ENCODE measurements at places on chromosomes 7 and 10.

DNA sequence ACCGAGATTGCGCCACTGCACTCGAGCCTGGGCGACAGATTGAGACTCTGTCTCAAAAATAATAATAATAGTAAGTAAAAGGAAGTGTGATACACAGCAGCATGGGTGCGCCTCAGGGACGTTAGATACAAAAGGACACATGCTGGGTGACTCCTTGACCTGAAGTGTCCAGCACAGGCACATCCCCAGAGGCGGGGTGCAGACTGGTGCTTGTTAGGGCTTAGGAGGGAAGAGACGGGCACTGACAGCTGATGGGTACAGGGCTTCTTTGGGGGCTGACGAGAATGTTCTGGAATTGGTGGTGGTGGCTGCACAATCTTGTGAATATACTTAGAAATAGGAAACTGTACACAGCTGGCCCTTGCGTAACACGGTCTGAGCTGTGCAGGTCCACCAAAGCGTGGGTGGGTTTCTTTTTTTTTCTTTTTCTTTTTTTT lies 61.8 kb upstream of the DNAJB6 start:
- no peak for DNase-seq

- no peak for DNase-seq
Observed at GRCh38 chr7:131342864-131343442, 15.3 kb downstream of the MKLN1 start.

GRCh38 chr7:123974326-123974908 lies 49.4 kb downstream of the SPAM1 start:
- no peak for DNase-seq

- no peak for DNase-seq
Observed at GRCh38 chr7:20050241-20050966, 166.8 kb downstream of the MACC1 start.

GRCh38 chr7:98215561-98216495 lies 4.6 kb downstream of the BHLHA15 start:
- no peak for DNase-seq

DNA sequence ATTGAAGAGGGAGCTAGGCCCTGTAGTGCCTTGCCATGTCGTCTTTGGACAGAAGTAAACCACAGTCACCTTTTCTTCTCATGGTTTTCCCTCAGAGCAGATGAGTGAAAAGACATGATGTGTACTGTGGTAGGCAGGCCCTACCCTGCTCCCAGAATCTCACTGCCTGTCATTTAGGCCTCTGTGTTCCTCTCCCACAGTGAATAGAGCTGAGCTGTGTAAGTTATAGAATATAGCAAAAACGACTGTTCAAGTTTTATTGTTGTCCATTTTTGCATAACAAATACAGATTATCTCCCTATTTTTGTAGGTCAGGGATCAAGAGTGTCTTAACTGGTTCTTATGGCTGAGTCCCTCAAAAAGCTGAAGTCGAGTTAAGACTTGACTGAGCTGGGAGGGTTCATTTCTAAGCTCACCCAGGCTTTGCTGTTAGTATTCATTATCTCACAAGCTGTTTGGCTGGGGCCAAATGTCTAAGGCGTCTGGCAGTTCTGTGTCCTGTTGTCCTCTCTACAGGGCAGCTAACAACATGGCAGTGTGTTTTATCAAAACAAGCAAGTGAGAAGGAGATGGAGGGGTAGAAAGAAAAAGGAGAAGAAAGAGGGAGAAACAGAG lies 780.9 kb upstream of the POM121L12 start:
- DNase-seq: no peak

DNA sequence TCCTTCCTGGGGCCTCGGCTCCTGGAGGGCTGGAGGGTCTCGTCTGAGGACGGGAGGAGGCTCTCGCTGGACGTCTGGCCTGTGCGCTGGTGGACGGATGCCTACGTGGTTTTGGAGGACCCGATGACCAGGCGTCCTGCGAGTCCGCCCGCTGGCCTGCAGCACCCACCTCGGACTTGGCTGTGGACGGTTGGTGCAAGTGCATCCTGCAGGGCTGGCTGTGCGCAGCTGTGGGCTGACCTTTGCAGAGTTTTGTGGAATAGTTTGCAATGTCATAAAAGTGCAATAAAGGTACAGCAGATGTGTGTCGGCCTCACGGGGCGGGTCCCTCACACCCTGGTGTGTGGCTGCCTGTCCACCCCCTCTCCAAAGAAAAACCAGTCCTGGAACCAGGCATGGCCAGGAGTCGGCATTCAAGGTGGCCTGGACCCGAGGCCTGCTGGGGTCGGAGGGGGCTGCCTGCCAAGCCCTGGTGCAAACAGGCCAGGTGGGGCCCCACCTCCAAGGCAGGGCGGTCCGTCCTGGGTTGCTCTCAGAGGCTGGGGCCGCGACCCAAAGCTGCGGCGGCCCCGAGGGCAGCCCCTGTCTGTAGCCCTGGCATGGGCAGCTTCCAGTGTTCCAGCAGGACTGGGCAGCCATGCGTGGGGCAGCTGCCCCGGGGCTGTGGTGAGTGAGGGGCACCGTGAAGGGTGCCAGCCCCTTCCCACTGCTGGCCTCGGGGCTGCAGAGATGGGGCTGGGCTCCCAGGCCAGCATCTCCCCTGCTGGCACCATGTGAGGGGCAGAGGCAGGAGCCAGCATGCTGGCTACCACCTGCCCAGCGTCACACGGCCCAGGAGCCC lies 29.3 kb upstream of the FOXL3 start:
- no peak for DNase-seq

DNA sequence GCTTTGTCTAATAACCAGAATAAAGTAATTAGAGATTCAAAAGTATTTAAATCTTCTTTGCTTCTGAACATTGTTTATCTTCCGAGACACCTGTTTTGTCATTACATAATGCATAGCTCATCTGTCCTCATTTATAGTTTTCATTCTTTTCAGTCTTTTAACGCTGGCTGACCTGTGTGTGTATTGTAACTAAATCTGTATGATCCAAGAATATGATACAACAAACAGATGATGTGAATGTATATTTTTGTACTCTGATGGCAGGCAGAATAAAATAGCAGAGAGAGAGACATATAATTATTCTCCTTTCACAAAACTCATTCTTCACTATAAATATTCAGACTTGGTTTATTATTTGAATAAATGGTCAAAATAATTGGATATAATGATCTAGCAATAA lies 80.6 kb downstream of the ORC5 start:
- DNase-seq: no peak

DNA sequence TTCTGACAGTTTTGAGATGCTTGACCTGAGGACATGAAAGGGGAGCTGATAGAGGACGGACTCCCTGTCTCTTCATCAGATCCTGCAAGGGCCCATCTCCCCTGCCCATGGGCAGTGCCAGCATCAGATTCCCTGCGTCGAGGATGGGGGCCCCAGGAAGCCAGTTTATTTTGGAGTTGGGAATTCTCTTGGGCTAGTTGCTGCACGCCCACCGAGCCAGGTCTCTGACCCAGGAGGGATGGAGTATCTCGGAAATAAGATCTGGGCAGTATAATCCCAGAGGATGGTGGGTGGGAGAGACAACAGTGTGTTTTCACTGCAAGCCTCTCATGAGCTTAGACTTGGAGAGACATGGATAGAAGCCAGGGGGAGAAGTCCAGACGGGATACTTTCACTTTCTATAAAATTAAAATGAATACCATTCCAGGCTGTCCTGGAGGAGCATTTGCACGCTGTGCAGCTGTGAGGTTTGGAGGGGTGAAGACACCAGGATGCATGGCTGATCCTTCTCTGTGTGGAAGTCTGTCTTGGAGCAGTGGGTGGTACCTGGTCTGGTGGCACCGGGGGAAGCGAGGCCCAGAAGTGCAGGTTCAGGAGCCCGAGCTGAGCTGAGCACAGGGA lies 25.8 kb downstream of the DOCK1 start:
- no peak for DNase-seq

GRCh38 chr10:78470267-78471103 lies 436.8 kb downstream of the RPS24 start:
- DNase-seq: no peak

GRCh38 chr7:101271021-101271420 lies 26.1 kb upstream of the FIS1 start:
- no peak for DNase-seq

GRCh38 chr7:101159696-101160674 lies 5.4 kb downstream of the VGF start:
- no peak for DNase-seq

DNA sequence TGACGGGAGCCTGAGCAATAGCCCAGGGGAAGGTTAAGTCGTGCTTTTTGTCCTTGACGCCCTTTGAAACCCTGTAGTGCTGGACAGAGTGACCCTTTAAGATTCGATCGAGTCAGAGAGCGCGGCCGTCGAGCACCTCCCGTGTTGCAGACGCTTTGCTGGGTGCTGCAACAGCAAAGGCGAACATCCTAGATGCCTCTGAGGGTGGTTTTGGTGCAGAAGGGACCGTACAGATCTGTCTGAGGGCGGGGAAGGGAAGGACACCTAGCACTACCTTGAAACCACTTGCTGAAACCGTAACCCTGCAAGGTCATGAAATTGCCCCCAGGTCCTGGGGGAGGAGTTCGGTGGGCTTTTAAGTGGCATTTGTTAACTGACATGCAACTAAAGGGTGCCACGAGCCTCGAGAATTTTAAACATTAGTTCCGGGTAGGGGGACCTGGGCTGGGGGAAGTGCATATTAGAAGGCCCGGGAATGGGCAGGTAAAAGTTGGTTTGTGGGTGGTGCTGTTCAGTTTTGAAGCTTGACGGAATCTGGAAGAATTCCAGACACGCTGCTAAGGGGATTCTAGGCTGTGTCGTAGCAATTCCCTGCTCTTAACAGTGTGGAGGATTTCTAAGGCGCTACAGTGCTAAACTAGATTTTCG lies 786 bp downstream of the ATP5F1C start:
- DNase-seq: peak; percentile 7

GRCh38 chr10:100746784-100747455 lies 1.5 kb downstream of the PAX2 start:
- DNase-seq: no peak

GRCh38 chr7:143223784-143224183 lies 1.9 kb downstream of the TAS2R40 start:
- no peak for DNase-seq

DNA sequence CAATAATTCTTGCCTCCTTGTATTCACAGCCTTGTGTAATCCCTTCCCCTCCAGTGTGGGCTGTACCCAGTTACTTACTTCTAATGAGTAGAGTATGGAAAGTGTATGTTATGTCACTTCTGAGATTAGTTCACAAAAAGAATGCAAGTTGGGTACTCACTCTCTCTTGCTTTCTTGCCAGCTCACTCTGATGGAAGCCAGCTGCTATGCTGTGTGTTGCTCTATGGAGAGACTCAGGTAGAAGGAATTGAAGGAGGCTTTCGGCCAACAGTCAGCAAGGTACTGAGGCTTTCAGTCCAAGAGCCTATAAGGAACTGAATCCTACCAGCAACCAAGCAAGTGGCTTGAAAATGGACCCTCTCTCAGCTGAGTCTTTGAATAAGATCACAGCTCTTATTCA lies 9.7 kb upstream of the BICC1 start:
- DNase-seq: no peak

DNA sequence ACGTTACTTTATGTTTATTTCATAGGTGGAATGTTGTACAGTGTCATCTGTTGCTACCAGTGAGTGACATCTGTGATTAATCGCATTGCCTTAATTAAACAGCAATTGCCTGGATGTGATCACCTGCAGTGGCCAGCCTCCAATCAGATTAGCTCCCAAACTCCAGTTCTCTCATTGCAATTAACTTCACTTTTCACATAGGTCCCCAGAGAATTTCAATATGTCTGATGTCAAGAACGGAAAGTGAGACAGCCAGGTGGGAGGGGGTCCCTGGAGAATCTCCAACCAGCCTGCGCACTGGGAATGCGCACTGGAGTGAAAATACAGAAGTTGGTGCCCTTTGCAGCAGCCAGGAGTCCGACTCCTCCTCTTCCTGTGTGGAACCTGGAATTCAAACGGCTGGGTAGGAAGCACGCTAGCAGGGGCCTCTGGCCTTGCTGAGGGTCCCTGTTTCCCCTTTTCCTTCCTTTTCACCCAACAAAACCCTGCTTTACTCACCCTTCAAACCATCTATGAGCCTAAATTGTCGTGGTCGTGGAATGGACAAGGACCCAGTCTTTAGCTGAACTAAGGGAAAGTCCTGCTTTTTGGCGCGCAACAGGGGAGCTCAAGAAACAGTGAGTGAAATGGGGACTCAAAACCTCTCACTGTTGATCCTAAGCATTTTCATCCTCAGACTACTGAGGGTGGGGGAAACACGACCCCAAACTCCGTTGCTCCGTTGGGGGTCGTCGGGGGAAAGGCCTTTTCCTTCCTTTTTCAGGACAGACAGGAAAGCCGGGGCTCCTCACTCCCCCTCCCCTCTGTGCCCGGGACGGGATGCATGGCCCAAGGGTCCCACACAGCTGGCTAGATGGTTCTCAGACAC lies 1355.5 kb upstream of the LRRTM3 start:
- no peak for DNase-seq

GRCh38 chr7:95955748-95956147 lies 183.4 kb downstream of the DYNC1I1 start:
- DNase-seq: no peak

DNA sequence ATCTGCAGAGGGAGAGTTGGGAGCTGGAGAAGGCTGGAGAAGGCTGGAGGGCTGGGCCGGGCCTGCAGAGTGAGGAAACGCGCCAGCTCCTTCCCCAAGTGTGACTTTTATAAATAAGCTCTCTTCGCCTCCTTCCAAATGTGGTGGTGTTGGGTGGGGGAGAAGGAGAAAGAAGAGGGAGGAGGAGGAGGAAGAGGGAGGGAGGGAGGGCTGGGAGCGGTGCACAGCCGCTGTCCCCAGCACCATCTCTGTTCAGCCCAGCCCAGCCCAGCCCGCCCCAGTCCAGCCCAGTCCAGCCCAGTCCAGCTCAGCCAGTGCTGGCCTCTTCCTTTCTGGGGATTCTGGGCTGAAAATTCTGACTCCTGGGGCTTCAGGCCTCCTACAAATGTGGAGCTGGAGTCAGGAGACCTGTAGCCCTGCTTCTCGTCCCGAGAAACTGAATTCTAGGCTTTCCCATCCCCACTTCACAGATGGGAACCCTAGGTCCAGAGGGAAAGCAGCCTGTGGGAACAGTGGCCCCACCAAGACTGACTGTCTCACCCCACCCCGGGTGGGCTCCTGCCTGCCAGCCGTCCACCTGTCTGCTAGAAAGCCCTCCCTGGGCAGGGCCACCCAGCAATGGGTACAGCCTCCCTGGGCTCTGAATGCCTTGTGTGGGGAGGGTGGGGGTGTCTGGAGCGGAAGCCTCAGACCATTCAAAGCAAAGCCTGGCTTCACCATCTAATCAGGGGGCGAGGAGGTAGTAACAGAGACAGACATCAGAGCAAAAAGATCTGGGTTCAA lies 2.3 kb downstream of the STX1A start:
- no peak for DNase-seq

GRCh38 chr7:27123477-27124053 lies 7.0 kb downstream of the HOXA4 start:
- DNase-seq: no peak

DNA sequence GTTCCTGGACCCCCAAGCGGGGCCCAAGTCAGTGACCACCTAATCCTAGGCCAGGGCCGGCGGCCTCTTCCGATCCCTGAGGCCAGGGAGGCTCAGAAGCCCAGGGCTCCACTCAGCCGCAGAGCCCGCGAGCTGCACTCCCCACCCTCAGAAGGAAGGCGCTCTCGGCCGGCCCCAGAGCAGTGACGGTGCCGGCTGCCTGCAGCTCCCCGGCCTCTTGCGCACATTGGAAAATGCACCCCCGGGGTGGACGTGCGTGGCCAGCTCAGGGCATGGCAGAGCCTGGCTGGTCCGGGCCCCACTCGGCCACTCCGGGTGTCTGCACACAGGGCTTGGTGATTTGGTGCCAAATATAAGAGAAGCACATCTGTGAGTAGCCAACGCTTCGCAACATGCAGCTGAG lies 269.1 kb downstream of the PTPRN2 start:
- DNase-seq: no peak

Data from stimulated activated naive CD8-positive, alpha-beta T cell treated with anti-CD3 and anti-CD28 coated beads, Interleukin-15, Interleukin-2, amounts not matched to agents 100 U/mL and 50 U/mL, for 24 hours (primary cell).